ENCODE measurements at places on chromosomes 7 and 10.
A peak's percentile ranks its signal among the peaks of the same experiment; 100 is the strongest.

DNA sequence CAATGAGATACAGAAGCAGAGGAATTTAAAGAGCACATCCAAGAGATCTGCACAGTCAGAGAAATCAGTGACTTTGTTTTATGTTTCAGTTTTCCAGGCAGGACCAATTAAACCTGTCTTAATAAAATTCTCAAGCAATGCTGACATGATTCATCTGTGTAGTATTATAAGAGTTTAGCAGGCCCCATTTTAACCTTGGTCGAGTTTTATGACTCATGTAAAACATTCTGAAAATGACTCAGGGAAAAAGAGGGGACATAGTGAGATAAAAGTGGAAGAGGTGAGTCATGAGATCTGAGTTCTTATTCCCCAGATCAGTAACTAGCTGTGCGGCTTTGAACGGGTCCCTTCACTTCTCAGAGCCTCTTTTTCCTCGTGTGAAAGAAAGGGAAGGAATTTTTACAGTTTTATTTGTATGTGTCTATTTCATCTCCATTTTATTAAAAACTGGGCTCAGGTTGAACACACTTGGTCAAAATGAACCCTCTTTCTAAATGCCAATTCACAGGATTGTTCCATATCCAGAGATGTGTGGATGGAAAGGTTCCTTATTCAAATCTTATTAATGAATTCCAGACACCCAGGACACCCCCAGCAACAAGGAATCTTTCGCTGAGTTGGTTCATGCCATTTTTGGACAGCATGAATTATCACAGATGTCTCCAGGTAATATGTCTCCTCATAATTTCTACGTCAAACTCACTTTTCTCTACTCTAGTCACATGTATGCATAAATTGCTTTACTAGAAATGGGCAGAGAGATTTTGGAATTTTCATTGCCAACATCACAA lies 143.2 kb downstream of the JAZF1 start:
- peak; percentile 30 for DNase-seq

- DNase-seq: no peak
Measured at GRCh38 chr7:27166531-27167505, 1.5 kb upstream of the HOXA9 start.

DNA sequence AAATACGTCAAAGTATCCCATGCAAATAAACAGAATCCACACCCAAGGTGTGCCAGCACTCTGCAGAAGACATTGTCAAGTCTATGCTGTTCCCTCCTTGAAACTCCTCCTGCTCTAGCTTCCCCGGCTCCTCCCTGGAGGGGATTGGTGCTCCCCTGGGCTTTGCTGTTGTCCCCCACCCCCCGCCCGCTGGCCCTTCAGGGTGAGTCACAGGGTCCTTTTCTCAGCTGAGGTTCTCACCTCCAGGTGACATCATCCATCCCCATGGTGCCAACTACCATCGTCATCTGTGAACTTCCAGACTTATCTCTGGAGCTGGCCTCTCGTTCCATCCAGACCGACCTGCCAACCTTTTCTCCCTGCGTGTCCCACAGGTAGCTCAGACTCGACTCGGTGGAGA lies 77.0 kb downstream of the ITIH5 start:
- no peak for DNase-seq

- peak; percentile 41 for DNase-seq
Measured at GRCh38 chr10:25725917-25726716, 207.9 kb upstream of the MYO3A start.

- DNase-seq: no peak
Measured at GRCh38 chr10:126661841-126662515, 8.5 kb downstream of the C10orf90 start.

- peak; percentile 86 for DNase-seq
Measured at GRCh38 chr10:91340613-91341362, 69.4 kb upstream of the HECTD2 start.

GRCh38 chr10:60176925-60177324 lies 212.8 kb downstream of the ANK3 start:
- DNase-seq: no peak

DNA sequence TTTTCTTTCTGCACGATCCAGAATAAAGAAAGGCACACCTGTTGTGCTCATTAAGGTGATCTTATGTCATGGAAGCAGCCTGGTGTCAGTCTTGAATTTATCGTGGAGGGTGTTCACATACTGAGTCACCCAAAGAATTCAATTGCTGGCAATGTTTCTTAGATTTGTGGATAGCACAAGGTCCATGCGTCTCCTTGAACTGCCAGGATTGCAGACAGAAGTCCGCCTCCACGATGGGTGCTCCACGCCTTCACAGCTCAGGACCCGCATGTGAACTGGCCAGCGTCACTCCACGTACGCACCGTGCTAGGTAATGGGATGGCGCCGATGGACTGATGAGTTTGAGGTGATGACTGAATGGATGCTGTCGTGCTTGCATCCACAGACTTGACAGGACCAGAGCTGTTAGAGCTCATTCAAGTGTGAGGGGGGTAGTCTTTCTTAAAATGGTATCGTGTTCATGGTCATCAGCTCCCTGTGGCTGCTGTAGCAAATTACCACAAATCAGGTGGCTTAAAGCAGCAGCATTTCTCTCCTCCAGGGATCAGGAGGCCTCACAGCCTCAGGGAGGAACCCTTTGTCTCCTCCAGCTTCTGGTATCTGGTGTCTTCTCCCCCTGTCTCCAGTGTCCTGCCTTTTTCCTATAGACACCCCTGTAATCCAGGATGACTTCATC lies 65.4 kb upstream of the DNAJB6 start:
- DNase-seq: peak; percentile 60

All from SJCRH30 (cell line).